ENCODE measurements at places on chromosomes 7 and 10.

GRCh38 chr7:1700536-1701333, 30.7 kb downstream of the ELFN1 start:
- no peak for DNase-seq

GRCh38 chr10:89301232-89301631, 614 bp upstream of the IFIT2 start:
- DNase-seq, result no peak

DNA sequence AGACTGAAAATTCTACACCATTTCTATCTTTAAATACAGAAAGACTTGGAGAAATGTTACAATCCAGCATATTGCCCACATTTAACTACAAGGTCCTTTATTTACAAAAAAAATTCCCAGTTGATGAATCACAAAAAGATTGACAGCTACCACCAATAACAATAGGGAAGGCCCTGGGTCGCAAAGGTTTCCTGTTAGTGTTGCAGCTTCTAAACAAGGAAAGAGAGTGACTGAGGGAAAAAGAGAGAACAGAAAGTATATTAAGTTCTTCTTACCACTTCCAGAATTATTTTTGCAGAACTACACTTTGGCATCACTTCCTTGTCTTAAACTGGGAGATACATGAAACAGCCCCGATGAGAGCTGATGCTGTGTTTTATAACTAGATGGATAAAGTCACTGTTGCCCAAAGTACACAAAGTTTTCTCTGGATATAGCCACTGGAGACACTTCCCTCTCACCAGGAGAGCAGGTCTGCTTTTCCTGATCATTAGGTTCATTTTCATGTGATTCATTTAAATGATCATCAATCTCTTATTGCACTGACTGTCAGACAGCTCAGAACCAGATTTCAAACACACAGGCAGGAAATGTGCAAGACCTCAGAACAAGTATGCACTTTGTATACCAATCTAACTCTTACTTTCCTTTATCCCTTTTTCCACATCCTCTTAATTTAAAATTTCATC, 57.0 kb downstream of the SHTN1 start:
- no peak for DNase-seq

- DNase-seq, result no peak
Measured at GRCh38 chr7:4612939-4613841, 68.9 kb upstream of the FOXK1 start.

DNA sequence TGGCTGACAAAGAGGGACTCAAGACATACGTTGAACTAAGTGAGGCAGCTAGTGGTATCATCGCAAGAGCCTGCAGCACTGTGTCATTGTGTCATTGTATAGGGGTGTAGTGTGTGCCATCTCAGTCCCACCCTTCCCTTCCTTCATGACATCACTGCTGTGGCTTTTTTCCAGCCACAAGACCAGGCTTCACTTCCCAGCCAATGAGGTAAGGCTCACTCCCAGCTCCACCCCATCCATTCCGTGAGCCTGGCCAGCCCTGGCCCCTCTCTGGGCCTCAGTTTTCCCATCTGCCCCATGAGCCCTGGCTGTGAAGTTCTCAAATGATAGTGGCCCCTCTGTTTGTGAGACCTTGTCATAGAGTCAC, 134.3 kb upstream of the ZMIZ1 start:
- no peak for DNase-seq

DNA sequence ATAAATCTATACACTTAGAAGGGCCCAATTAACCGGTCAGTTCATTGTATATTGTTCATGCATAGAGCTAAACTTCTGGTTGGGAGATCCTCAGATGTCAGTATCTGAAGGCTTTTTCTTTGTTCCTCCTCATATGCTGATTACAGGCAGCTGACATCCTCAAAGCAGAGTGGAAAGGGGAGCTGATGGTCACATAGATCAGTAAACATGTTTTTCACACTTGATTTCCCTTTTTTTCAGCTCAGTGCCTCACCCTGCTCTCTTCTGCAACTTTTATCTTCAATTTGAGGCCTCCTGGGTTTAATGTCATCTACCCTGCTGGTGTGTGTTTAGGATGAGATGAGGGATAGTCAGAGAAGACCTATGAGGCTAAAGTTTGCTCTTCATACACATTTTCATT, 297.9 kb upstream of the FZD1 start:
- no peak for DNase-seq

GRCh38 chr7:38628630-38629385, 2.4 kb downstream of the AMPH start:
- DNase-seq, result no peak

GRCh38 chr7:117837841-117838240, 35.4 kb downstream of the CTTNBP2 start:
- no peak for DNase-seq

DNA sequence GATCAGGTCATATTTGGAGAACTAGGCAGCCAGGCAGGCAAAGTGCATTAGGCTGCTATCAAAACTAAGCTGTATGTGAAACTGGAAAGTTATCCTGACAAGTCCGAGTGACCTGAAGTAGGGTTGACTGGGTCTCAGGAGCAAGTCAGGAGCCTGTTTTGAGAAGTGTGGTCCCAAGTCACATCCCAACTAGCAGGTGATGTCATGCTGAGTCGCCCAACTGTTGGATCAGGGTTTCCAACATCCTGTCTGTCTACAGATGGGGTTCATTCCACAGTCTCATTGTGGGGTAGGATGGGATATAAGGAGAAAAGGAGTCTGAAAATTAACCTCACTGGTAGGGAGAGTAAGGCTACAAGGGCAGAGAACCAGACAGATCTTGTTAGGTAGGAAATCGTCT, 27.0 kb downstream of the SLC26A4 start:
- DNase-seq, result no peak

- no peak for DNase-seq
Measured at GRCh38 chr10:3034616-3035015, 32.7 kb upstream of the PFKP start.

- DNase-seq, result no peak
Measured at GRCh38 chr10:69751214-69751613, 50.5 kb upstream of the COL13A1 start.

DNA sequence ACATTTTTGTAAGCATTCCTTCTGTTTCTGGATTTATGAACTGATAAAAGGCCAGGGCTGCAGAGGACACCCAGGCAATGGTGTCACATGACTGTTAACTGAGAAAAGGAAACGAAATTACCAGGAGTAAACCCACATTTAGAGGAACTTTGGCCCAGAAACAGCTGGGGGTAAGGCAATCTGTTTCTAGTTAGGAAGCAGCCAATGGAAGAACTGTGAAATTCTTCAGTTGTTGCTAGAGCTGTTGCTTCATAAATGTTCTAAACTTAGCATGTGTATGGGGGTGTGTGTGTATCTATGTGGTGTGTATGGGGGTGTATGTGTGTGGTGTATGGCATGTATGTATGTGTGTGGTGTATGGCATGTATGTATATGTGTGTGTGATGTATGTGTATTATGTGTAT, 11.8 kb upstream of the PDCD4 start:
- no peak for DNase-seq

DNA sequence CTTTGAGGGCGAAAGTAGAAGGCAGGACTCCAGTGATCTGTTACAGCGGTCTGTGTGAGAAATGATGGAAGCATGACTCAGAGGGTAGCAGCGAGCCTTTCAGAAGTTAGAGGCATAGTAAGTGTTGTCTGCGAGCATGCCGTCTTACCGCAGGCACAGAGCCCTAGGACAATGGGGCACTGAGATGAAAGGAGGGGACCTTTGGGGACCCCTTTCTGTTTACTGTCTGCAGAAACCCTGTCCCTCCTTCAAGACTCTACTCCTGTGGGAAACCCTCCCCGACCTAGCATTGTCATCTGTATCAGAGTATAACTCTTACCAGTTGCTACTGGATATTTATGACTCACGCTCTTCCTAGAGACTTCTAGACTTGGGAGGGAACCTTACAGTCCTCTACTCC, 87.2 kb upstream of the AGK start:
- no peak for DNase-seq

DNA sequence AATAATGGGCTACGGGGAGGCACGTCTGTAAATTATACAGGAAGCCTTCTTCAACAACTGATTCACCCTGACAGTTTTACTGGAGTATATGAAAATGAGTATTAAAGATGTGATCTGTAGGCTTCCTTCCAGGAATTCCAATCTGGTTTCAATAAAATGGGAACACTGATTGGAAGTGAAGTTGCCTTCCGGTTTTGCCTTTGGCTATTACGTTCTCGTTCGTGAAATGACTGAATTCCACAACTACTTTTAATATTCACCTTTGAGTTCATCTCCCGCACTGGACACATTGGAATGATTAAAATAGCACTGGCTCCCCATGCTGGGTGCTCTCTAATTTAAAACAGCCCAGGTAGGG, 350.1 kb upstream of the MKI67 start:
- DNase-seq, result no peak

GRCh38 chr7:41003611-41003940, 699.3 kb downstream of the INHBA start:
- DNase-seq, result no peak

- no peak for DNase-seq
Measured at GRCh38 chr7:119514326-119514725, 758.6 kb upstream of the KCND2 start.

DNA sequence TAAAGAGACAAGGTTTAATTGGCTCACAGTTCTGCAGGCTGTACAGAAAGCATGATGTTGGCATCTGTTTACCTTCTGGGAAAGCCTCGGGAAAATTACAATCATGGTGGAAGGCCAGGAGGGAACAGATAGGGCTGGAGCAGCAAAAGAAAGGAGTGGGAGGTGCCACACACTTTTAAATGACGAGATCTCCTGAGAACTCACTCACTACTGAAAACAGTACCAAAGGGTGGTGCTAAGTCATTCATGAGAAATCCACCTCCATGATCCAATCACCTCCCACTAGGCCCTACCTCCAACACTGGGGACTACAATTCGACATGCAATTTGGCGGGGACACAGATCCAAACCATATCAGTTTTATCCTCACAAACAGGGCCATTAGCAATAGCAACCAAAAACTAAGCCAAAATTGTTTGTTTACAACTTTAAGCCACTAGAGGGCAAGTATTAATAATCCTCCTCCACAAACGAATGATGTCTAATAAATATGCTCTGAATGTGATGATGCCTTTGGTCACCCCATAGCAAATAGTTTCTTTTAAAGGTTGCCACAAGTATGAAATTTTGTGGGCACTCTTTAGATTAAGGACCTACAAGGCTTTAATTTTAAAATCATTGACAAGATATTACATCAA, 129.2 kb upstream of the NRBF2 start:
- DNase-seq, result no peak
